Ovary (tissue), 10 donors: ENCODE measurements at places on chromosomes 11 and 22. TPM values are rescaled to one million over a fixed set of nuclear protein-coding genes. Genes with fewer than 3 reads are reported as not detected.

Gene IGLL5
- total RNA-seq: 1.3 TPM

Gene C22orf31
- not detected for total RNA-seq

Gene GRK3
- total RNA-seq: 14.8 TPM

Gene VSIG2
- 0.38 TPM for total RNA-seq

Gene GALNT18
- total RNA-seq: 3.0 TPM

Gene IL17REL
- 0.10 TPM for total RNA-seq

Gene ENTHD1
- not detected for total RNA-seq

Gene PRG3
- not detected for total RNA-seq

Gene DGAT2
- 1.6 TPM for total RNA-seq

Gene SLC22A9
- not detected for total RNA-seq

Gene RANBP1
- total RNA-seq: 198 TPM

Gene ARVCF
- 11.3 TPM for total RNA-seq

Gene SYT13
- 0.30 TPM for total RNA-seq

Gene GAS2L1
- total RNA-seq: 21.0 TPM

Gene SLC25A1
- 76.4 TPM for total RNA-seq

Gene SOX10
- total RNA-seq: 3.2 TPM

Gene SERHL2
- 15.9 TPM for total RNA-seq

Gene CECR2
- total RNA-seq: 2.6 TPM

Gene CNTN5
- total RNA-seq: not detected

Gene FKBP2
- total RNA-seq: 41.4 TPM

Gene RAB36
- total RNA-seq: 4.7 TPM

Gene SPDYC
- total RNA-seq: not detected
